Nephron progenitor cell (in vitro differentiated cells): ENCODE measurements at places on chromosomes 2 and 18.

DNA sequence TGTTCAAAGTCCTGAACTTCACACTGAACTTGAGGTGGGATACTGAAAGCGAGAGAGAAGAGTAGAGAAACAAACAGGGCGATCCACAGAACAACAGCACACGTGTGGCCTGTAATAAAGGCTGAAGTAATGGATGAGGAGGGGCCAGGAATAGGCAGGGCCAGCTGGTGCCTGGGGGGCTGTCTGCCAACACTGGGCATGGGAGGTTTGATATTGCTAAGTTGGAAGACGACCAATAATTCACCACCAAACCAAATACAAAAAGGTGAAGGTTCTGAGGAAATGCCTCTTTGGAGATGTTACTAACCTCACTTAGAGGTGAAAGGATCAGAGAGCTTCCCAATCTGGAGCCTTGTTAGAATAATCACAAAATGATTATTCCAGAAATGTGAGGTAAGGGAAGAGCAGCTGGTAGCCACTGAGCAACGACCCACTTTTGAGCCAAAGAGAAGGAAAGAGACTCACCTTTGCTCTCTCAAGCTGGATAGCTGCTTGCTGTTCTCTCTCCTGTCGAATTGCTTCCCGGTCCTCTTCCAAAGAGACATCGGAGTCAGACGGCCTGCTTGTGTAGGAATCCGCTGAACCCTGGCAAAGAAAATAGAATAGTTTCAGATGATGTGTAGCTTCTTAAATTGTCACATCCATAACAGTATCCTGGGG is 54.7 kb upstream of the ARL5A start:
- no peak for DNase-seq

DNA sequence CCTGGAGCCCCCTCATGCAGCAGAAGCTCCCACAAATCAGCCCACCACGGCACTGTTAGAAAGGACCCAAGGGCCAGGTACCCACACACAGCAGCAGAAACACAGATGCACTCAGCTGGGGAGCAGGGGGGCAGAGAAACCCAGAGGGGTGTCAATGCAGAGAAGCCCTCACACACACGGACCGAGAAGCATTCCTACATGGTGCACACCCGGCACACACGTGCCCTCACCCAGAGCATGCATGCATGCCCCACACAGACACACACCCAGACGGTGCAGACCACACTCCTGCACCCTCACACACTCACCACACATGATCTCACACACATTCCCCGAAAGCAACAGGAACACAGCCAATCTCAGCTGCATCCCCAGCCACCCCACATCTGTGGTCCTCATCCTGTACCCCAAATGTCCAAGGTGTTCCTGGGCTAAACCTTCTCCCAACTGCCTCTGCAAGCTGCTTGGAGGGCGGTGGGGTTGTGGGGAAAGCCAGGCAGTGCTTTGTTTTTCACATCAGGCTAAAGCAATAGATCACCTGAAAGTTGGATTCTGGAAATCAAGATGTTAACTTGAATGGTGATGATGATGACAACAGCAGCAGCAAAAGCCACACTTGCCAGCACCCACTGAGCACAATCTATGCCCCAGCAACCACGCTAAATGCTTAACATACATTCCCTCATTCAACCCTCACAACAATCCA is 102.3 kb downstream of the ZFP36L2 start:
- no peak for DNase-seq

- DNase-seq: no peak
Observed at GRCh38 chr2:27185331-27186026, 26.4 kb upstream of the ATRAID start.

DNA sequence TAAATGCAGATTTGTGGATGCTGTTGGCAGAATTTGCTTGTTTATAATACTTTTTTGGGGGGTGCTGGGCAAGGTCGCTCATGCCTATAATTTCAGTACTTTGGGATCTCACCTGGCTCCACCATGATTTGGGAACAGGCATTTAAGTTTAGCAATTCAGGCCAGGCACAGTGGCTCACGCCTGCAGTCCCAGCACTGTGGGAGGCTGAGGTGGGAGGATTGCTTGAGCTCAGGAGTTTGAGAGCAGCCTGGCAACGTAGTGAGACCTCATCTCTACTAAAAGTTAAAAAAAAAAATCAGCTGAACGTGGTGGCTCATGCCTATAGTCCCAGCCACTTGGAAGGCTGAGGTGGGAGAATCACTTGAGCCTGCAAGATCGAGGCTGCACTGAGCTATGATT is 20.7 kb downstream of the TANC1 start:
- DNase-seq: no peak

- DNase-seq: no peak
Observed at GRCh38 chr2:73842739-73843019, 13.9 kb downstream of the STAMBP start.

- no peak for DNase-seq
Observed at GRCh38 chr2:32900246-32900973, 46.3 kb upstream of the LTBP1 start.

- no peak for DNase-seq
Observed at GRCh38 chr18:56433919-56434318, 204.5 kb downstream of the TXNL1 start.

DNA sequence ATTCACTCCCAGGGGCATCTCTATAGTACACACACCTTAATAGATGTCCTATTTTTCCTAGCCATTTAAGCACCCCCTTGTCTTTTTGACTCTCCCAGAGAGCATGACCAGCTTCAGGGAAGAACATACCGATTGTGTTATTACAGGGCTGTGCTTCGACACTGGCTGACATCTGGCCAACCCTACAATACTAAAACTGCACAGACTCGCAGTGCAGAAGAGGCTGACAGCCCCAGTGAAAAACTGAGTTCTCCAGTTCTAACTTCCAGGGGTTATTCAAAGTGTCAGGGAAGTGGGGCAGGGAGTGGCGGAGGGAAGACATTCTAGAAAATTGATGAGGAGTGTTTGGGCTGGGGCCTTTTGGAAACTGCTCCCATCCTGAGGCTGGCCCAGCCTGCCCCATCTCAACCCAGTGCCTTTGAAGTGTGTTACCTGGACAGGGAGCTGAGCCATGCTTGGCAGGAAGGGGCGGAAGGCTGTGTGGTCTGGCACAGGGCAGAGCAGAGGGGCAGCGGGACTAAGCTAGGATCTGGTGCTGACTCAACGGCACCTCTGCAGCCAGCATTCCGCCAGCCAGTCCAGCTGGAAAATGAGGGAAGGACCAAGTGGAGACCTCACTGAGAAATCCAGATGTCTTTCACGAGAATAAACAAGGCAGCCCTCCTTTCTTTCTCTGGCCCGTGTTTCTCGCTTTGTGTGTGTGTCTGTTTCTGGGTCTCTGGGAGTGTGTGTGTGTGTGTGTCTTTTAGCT is 15.4 kb upstream of the IGFBP5 start:
- no peak for DNase-seq

DNA sequence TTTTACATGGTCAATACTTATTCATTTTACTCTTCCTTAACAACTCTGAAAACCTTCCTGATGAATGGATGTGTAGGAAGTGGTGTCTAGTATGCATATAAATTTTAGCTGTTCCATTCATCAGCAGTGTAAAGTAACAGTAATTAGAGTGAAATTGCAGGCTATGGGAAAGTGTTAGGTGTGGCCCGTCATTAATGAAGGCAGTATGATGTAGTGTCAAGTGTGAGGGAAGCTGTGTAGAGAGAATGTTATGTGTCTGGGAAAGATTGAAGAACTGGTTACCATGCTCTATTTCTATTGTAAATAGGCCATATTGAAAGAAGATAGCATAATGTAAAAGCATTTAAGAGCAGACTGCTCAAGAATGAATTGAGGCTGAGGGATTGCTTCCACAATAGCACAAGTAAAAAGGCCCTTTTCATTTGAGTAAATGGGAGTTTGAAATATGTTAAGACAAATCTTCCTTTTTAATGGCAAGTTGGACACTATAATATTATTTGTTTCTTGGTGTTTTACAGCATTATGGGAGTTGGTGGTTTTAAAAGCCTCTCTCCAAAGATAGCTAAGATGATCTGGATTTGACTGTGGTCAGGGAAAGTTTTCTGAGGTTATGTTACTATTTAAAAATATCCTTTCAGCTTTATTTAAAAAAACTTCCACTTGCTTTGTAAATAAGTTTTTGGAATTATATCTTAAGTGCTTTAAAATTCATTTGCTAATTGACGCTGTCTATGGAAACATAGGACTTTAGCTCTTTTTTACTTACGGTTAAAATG is 401.0 kb upstream of the ZEB2 start:
- no peak for DNase-seq

GRCh38 chr2:29401994-29402393 is 286.8 kb downstream of the CLIP4 start:
- peak; percentile 35 for DNase-seq

GRCh38 chr2:198697218-198697617 is 760.5 kb downstream of the SATB2 start:
- DNase-seq: no peak

DNA sequence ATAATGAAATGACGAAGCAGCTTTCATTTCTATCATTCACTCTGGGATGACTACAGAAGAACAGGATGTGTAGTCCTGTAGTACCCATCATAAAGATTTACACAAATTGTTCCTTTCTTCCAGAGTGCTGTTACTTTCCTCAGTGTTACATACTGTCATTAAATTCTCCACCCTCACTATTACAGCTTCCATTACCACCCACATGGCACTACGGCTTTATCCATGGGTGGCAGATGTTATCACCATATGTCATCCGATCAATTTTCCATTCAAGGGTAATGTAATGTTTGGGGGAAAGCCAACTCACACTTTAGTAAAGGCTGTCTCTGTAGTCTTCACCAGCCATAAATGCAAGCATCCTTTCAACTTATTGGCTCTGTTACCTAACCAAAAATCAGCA is 7.1 kb upstream of the CSRNP3 start:
- DNase-seq: no peak

DNA sequence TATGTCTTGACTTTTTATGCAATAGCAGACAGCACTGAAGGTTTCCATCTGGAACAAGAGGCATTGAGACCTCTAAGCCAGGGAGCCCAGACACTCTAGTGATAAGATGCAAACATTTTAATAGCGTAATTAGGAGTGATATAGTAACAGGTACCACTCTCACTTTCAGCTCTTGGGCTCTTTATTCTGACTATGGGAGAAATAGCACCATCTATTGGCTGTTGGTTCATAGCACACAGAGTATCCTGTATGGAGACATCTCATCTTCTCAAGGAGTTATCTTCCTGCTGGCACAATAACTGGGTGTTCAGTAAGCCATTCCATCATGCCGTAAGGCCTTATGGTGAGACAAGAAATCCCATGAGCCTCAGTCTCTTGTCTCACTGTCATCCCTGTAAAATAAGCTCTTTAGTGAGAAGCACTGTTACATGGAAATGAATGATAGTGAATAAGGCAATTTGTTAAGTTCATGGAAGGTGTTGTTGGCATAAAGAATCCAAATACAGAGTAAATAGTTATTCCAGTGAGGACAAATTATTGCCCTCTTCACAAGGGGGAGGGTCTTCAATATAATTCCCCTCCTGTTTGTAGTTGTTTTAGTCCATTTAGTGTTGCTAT is 48.3 kb downstream of the THUMPD2 start:
- no peak for DNase-seq

GRCh38 chr18:23877371-23877770 is 137.2 kb upstream of the TTC39C start:
- no peak for DNase-seq

- DNase-seq: no peak
Observed at GRCh38 chr18:74868461-74868860, 270.8 kb downstream of the ZNF407 start.

GRCh38 chr2:119230219-119231185 is 6.9 kb downstream of the STEAP3 start:
- peak; percentile 28 for DNase-seq

- no peak for DNase-seq
Observed at GRCh38 chr2:180077295-180077906, 70.3 kb upstream of the CWC22 start.
